Esophagus squamous epithelium (tissue), 5 donors: ENCODE measurements at places on chromosomes 1 and 21. TPM values are rescaled to one million over a fixed set of nuclear protein-coding genes. Genes with fewer than 3 reads are reported as not detected.

DNA sequence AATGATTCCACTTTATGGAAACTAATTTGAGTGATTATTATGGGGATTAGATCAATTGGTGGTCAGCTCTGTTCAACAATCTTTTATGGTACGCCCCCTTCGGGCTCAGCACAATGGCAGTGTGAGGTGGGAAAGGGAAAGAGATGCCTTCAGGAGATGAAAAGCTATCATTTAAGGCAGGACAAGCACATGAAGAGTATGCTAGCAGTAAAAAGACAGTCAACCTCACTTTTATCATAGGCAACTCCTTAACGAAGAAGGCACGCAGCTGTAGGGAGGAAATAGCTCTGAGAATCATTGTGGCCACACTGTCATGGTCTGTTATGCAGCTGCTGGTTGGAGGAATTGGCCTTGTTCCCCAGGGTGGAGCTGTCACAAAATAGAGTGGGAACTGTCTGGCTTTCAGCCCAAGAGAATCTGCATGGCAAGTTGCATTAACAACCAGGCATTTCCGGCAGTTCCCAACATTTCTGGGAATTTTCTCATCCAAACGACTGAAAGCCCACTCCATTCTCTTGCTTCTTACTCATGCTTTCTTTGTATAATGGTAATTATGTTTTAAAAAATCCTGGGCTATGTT is 54.4 kb upstream of the BCL10 start:
- DNase-seq: no peak

DNA sequence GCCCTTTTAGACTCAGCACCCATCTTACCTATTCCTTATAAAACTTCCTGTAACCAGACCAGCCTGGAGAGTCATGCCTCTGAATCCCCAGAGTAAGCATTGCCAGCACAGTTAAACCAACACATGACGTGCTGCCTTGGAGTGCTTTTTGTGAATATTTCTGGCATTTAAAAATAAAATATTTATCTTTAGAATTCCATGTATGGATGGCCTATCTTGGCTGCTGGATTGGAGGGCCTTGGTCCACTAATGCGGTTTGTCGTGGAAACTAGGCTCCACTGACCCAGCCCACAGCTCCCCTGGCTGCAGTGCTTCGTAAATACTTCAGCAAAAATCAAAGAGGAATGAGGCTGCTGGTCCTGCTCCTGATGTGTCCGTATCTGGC is 17.5 kb downstream of the MTARC1 start:
- DNase-seq: no peak

- DNase-seq: no peak
Observed at GRCh38 chr1:156401681-156402081, 32.7 kb downstream of the RHBG start.

DNA sequence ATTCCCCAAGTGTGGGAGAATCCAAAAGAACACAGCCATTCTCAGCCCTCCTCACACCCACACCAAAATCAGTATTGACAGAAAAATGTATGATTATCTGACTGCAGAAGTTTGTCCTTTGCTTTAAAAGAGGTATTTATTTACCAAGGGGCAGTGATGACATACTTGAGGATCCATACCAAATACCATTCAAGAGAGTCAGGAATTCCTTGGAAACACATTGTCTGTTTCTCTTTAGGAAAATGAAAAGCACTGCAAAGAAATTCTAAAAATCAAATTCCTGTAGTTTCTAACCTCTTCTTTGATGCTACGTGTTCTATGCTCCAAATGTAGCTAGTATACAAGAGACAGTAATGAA is 509.6 kb upstream of the CXADR start:
- no peak for DNase-seq

Gene IKBKE
- total RNA-seq: 21.0 TPM

Gene SLC25A33
- 7.2 TPM for total RNA-seq

Gene RYR2
- 4.6 TPM for total RNA-seq

Gene GBP7
- total RNA-seq: not detected
